ENCODE measurements at places on chromosomes 16 and 17.
A peak's percentile ranks its signal among the peaks of the same experiment; 100 is the strongest.

GRCh38 chr16:88906535-88907105 is 40.2 kb upstream of the PABPN1L start:
- no peak overlapping the region for H3K4me3 ChIP-seq
- peaks cover 69% of the 10 kb centered on the region for H3K27me3 ChIP-seq
- H3K4me1 ChIP-seq: peaks cover 8% of the 10 kb centered on the region
- peaks cover 4% of the 10 kb centered on the region for H3K36me3 ChIP-seq
- no peak for DNase-seq
- no peak overlapping the region for H3K27ac ChIP-seq

DNA sequence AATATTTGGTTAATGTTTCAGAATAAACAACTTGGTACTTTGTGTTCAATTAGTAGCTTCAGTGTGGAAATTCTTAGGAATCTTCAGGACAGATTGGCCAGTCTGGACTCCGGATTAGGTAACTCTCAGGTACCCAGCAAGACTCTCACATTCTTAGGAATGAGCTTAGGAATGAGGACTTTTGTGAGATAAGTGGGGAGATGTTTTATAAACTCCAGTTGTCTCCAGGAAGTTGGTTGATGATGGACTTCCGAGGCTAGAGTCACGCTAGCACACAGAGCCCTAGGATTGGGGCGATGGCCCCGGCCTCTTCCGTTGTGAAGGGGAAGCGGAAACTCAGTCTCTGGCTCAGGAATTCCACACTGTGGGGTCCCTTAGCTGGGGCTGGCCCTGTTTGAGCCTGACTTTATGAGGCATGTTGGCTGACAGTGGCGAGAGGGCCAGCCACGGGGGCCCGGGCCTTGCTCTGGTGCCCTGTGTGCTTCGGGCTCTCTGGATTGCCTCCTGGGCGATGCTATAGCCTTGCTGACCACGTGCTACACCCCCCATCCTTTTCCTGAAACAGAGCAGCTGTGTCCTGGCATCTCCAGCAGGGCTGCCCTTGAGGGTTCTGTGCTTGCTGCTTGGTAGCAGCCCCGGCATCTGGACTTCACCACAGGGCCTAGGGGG is 32.4 kb downstream of the RAB11FIP3 start:
- no peak for DNase-seq
- no peaks in the 10 kb centered on the region for H3K27me3 ChIP-seq
- H3K36me3 ChIP-seq: no peaks in the 10 kb centered on the region
- peaks cover 19% of the 10 kb centered on the region for H3K4me1 ChIP-seq
- no peak overlapping the region for H3K4me3 ChIP-seq

DNA sequence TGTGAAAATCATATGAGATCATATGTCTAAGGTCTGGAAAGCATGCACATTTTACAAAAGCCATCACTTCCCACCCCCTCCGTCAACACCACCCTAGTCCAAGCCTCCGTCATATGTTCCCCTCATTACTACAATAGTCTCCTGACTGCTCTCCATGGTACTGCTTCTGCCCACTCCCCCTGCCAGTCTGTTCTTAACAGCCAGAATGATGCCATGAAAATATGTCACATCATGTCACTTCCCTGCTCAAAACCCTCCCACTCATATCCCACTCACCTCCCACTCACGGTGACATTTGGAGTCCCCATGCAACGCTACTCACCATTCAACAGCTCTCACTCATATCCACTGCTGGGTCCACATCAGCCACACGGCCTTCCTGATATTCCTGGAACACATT is 432.3 kb downstream of the XYLT1 start:
- no peak overlapping the region for H3K27ac ChIP-seq
- no peaks in the 10 kb centered on the region for H3K27me3 ChIP-seq
- no peak overlapping the region for H3K4me3 ChIP-seq
- DNase-seq: no peak
- H3K36me3 ChIP-seq: no peaks in the 10 kb centered on the region

GRCh38 chr17:29720551-29720950 is 97.8 kb upstream of the CORO6 start:
- H3K36me3 ChIP-seq: no peaks in the 10 kb centered on the region
- no peaks in the 10 kb centered on the region for H3K27me3 ChIP-seq
- no peak overlapping the region for H3K27ac ChIP-seq
- H3K4me1 ChIP-seq: peaks cover 2% of the 10 kb centered on the region
- DNase-seq: no peak
- H3K4me3 ChIP-seq: no peak overlapping the region

GRCh38 chr17:57684711-57685498 is 60.2 kb downstream of the CCDC182 start:
- no peaks in the 10 kb centered on the region for H3K36me3 ChIP-seq
- H3K4me1 ChIP-seq: no peaks in the 10 kb centered on the region
- H3K4me3 ChIP-seq: no peak overlapping the region
- DNase-seq: no peak

DNA sequence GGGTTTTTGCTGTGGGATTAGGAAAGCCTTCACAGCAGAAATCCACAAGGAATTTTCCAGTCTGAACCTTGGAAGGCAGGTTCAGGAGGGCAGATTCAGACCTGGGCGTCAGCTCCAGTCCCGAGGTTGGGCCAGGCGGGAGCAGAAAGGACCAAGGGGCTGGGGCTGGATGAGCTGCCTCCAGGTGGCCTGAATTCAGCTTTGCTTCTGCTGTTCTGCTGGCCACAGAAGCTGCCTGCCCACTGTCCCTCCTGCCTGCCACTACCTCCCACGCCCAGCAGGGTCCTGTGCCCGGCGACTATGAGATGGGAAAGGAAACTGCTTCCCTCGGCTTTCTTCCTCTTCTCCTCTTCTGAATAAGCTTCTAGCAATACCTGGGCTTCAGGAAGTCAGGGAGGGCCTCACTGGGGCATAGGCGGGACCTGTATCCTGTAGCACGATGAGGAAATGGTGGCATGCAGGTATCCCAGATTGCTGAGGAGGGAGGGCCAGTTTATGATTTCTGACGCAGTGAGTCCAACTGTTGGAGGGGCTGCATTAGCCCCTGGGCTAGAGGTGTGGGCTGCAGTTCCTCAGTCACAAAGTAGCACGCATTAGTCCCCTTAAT is 18.4 kb downstream of the TBX4 start:
- H3K4me1 ChIP-seq: no peaks in the 10 kb centered on the region
- DNase-seq: no peak
- H3K36me3 ChIP-seq: no peaks in the 10 kb centered on the region
- no peak overlapping the region for H3K4me3 ChIP-seq
- H3K27ac ChIP-seq: no peak overlapping the region

GRCh38 chr17:7029659-7030058 is 6.2 kb upstream of the SLC16A13 start:
- no peaks in the 10 kb centered on the region for H3K36me3 ChIP-seq
- DNase-seq: no peak
- H3K4me3 ChIP-seq: no peak overlapping the region
- H3K27ac ChIP-seq: no peak overlapping the region

DNA sequence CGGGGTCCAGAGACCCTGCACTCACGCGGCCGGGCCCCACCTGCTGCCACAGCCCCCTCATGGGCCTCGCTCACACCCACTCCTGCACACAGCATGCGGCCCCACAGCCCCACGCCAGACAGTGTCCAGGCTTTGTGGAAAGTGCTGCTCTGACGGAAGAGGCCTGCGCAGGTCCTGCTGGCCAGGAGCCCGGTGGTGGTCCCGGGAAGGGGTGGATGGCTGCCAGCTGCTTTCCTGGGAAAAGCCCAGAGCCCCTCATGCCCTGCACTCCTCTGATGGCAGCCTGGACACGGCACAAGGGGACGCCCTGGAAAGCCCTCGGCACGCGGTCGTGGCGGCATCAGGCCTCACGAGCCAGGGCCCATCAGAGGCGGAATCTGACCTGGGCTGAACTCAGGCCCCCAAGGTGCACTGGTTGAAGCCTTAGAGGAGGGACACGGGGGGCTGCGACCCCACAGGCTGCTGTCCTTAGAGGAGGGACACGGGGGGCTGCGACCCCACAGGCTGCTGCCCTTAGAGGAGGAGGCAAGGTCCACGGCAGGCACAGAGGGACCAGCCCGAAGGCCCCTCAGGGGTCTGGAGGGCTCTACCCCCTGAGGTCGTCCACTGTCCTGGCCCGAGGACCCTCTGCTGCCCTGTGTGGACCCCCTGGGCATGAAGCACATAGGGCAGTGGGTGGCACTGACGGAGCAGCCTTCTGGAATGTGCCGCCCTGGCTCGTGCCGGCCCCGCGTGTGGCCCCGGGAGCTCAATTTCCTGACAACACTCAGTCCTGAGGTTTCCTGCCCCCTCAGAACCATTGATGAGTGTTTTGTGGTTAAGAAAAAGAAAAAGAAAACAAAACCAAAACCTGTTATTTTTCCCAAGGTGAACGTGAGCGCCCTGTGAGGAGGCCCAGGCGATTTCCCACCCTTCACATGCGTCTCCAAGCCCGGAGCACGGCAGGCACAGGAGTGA is 22.1 kb downstream of the SOX8 start:
- DNase-seq: no peak
- H3K4me3 ChIP-seq: no peak overlapping the region
- H3K27me3 ChIP-seq: peaks cover 65% of the 10 kb centered on the region

DNA sequence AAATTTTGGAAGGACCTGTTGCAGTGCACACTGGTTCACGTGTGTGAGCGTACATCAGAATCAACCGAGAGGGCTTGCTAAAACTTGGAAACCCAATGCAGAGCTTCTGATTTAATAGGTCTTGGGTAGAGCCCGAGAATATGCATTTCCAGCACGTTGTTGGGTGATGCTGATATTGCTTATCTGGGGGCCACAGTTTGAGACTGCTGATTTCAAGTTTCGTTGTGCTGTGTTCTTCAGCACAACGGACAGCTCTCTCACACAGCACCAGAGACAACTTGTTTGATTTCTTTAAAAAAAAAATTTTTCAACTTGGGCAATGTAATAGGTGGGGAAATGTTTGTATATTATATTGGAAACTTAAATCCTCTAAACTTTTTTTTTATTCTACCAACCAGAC is 9.4 kb downstream of the OR4D2 start:
- DNase-seq: no peak
- no peaks in the 10 kb centered on the region for H3K4me1 ChIP-seq
- H3K27ac ChIP-seq: no peak overlapping the region
- peaks cover 85% of the 10 kb centered on the region for H3K27me3 ChIP-seq
- H3K36me3 ChIP-seq: no peaks in the 10 kb centered on the region

DNA sequence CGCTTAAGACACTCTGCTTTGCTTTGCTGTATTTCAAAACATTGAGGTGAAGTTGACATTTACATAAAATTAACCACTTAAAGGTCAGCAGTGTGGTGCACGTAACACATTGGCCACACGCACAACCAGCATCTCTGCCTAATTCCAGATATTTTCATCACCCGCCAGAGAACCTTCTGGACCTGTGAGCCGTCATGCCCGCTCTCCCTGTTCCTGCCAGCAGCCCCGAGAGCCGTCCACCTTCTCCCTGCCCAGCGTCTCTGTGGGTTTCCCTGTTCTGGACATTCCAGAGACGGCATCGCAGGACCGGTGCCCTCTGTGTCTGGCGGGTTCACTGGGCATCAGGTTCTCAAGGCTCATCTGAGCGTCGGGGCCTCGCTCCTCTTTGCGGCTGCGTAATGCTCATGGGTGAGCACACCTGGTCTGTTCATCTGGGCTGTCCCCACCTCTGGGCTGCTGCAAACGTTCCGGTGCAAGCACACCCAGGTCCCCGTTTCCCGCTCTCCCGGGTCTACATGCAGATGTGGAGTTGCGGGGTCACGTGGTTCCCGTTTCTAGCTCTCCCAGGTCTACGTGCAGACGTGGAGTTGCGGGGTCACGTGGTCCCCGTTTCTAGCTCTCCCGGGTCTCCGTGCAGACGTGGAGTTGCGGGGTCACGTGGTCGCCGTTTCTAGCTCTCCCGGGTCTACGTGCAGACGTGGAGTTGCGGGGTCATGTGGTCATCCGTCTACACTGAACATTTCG is 48.1 kb upstream of the GNG13 start:
- H3K27ac ChIP-seq: no peak overlapping the region
- no peak overlapping the region for H3K4me3 ChIP-seq
- DNase-seq: no peak
- H3K36me3 ChIP-seq: peaks cover 32% of the 10 kb centered on the region
- H3K4me1 ChIP-seq: no peaks in the 10 kb centered on the region
- H3K27me3 ChIP-seq: peaks cover 22% of the 10 kb centered on the region

GRCh38 chr16:67393111-67393787 is at the start of gene TPPP3:
TPPP3 (minus strand) TSS chr16:67393498; CDS start chr16:67391111, 2,387 bp downstream.
- H3K27ac ChIP-seq: peak within 1 kb of the TSS; percentile 37
- H3K36me3 ChIP-seq: peaks cover 57% of the 10 kb centered on the region
- H3K27me3 ChIP-seq: no peaks in the 10 kb centered on the region
- H3K4me1 ChIP-seq: peaks cover 45% of the 10 kb centered on the region
- DNase-seq: peak; percentile 94

GRCh38 chr16:373020-373598 is 2.8 kb upstream of the MRPL28 start:
- no peak overlapping the region for H3K4me3 ChIP-seq
- peaks cover 49% of the 10 kb centered on the region for H3K36me3 ChIP-seq
- H3K27me3 ChIP-seq: no peaks in the 10 kb centered on the region
- no peak overlapping the region for H3K27ac ChIP-seq

GRCh38 chr16:12403746-12404658 is 399.7 kb downstream of the CPPED1 start:
- no peak overlapping the region for H3K4me3 ChIP-seq
- no peak overlapping the region for H3K27ac ChIP-seq
- DNase-seq: no peak
- H3K4me1 ChIP-seq: peaks cover 15% of the 10 kb centered on the region
- H3K27me3 ChIP-seq: no peaks in the 10 kb centered on the region

GRCh38 chr17:42323268-42323773 is 35.0 kb downstream of the STAT5A start:
- H3K36me3 ChIP-seq: peaks cover 78% of the 10 kb centered on the region
- no peak overlapping the region for H3K27ac ChIP-seq
- no peaks in the 10 kb centered on the region for H3K27me3 ChIP-seq
- peaks cover 8% of the 10 kb centered on the region for H3K4me1 ChIP-seq

- peaks cover 2% of the 10 kb centered on the region for H3K36me3 ChIP-seq
- H3K27ac ChIP-seq: no peak overlapping the region
- no peaks in the 10 kb centered on the region for H3K27me3 ChIP-seq
- H3K4me3 ChIP-seq: no peak overlapping the region
- DNase-seq: no peak
These were observed 16.6 kb downstream of the KIAA0753 start for GRCh38 chr17:6623941-6624340.

GRCh38 chr16:22977294-22977697 is 163.3 kb downstream of the HS3ST2 start:
- peak; percentile 12 for DNase-seq
- no peak overlapping the region for H3K4me3 ChIP-seq
- H3K27me3 ChIP-seq: peaks cover 82% of the 10 kb centered on the region
- H3K36me3 ChIP-seq: no peaks in the 10 kb centered on the region
- H3K27ac ChIP-seq: no peak overlapping the region

DNA sequence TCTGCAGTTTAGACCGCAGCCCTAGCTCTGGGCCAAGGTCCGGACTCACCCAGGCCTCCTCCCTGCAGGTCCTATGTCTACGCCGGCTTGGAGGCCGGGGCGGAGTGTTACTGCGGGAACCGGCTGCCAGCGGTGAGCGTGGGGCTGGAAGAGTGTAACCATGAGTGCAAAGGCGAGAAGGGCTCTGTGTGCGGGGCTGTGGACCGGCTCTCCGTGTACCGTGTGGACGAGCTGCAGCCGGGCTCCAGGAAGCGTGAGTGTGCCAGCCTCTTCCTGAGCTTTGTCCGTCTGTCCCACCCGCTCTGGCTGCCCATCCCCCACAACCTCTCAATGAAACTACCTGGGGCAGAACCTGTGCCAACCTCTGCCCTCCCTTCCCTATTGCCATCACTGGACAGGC is 20.1 kb downstream of the WSCD1 start:
- H3K27me3 ChIP-seq: peaks cover 74% of the 10 kb centered on the region
- H3K36me3 ChIP-seq: no peaks in the 10 kb centered on the region
- no peak for DNase-seq
- H3K27ac ChIP-seq: no peak overlapping the region
- H3K4me1 ChIP-seq: no peaks in the 10 kb centered on the region
